ENCODE measurements at places on chromosomes 6 and 20. TPM values are rescaled to one million over a fixed set of nuclear protein-coding genes. Genes with fewer than 3 reads are reported as not detected.

GRCh38 chr6:164168595-164168994 is 754.1 kb downstream of the QKI start:
- no peak for DNase-seq

DNA sequence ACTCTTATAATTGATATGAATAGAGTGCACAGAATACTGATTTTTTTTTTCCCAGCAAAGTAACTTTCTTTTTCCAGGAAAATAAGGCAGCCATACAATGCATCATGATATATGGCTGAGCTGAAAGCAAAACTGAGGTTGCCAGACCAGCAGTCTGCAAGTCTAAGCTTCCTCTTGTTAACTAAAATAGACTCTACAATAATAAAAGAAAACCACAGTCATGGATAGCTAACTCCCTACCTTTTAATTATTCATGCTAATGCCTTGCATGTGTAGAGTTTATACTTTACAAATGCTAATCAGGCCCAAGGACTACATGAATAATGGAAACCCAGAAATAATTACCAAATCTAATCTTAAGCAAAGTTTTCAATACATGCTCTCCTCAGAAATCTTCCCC is 47.4 kb downstream of the MAP7 start:
- no peak for DNase-seq

- DNase-seq, result no peak
These were observed 80.9 kb upstream of the PLN start for GRCh38 chr6:118467181-118467580.

DNA sequence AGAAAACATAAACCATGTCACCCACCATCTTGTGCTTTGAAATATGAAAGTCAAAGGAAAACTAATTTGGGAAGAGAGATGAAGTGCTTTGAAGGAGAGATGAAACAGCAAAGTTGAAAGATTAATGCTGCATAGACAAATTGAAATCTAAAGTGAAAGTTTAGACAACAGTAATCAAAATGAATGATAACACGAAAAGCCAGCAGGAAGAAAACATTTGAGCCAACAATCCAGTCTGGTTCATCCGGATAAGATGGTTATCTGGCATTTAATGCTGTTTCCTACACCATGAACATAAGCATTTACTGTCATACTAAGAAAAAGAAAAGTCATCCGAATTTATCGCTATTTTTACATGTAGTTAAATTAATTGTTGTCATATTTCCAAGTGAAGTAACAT is 595 bp downstream of the HAO1 start:
- no peak for DNase-seq

- no peak for DNase-seq
These were observed 154.0 kb upstream of the LAMP5 start for GRCh38 chr20:9360431-9360830.

MYH7B gene
- 0.86 TPM for total RNA-seq

GRCh38 chr6:24980507-24981385 is 45.0 kb upstream of the RIPOR2 start:
- no peak for DNase-seq

DNA sequence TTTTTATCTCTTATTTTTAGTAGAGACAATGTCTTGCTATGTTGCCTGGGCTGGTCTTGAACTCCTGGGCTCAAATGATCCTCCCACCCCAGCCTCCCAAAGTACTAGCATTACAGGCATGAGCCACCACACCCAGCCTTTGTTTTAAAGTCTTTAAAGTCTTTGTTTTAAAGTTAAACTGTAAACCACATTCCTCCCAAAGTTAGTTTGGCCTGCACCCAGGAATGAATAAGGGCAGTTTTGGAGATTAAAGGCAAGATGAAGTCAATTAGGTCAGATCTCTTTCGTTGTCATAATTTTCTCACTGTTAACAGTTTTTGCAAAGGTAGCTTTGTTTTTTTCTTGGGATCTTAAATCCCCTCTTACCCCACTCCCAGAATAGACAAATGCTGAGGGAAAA is 63.8 kb downstream of the UBR2 start:
- no peak for DNase-seq

DNA sequence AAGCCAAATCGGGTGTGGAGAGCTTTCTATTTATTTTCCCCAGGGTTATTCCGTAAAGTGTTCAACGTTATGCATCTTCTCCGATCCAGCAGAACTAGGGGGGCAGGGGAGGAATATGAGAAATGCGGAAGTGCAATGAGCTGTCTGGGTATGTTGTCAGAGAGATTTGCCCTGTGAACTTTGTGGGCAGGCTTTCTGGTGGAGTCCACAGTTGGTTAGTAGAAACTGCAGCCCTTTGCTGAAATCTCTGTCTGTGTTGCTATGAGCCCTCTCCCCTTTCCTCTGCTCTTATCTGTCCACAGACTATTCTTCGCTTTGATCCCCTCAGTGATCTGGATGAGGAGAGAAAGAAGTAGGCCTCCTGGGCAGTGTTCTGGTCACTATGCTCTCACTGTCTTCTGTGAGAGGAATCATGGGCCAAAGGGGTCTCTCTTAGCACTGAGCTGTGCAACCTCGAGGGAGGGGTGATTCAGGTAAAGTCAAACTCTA is 158.9 kb upstream of the FUT9 start:
- DNase-seq, result no peak

DNA sequence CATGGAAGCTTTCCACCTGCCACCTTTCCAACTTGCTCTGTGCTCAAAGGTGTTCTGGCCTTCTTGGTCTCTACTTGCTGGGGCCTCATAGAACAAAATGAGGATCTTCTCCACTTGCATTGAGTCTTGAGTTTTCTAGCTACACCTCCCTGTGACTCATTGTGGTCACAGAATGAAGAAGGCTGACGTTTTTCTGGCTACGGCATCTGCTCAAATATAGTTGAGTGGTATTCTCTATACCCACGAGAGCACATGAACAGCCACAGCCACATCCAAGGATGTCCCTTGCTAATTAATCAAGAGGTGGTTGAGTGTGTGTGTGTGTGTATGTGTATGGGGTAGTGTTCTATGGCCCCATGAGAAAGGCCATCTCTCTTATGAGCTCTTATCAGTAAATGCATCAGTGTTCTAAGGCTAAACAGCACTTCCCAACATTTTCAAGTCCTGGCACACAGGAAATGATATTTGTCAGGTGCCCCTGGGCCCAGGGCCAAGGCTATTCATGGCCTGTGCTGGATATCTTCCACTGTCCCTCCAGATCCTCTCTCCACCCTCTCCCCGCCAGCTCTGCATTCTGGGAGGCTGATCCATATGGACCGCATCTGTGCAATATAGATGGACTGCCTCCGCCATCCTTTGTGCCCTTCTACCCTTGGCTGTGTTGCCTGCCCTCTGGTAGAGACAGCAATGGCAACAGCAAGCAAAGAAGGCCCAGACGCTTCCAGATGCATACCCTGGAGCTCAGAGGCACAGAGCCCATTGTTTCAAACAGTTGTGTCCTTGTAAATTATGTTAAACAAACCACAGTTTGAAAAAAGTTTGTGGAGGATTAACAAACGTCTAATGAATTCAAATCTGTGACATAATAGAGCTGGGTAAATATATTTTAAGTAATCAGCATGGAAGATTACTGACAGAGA is 150.2 kb downstream of the LRFN2 start:
- DNase-seq, result peak; percentile 6

DNA sequence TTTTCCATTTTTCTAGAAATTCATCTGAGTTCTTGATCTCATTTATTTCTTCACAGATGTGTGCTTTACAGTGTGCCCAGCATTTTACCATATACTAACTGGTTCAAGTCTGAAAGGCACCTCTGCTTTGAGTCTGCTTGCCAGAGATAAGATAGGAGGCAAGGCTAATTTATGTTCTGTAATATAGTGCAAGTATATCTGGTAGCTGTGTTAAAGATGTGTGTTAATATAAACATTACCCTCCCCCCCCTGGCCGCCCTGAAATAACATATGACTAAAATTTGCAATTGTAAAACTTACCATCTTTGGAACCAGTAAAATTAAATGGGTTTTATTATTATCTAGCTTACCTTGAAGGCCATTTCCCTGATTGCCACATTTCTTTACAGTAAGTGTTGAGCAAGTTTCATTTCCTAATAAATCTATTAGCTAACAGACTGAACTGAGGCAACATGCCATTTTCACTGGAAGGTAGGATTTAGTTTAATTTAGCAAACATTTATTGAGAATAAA is 2.7 kb downstream of the FBXO9 start:
- DNase-seq, result no peak

DEFB110 gene
- not detected for total RNA-seq

GRCh38 chr20:11473983-11474382 is 443.7 kb upstream of the BTBD3 start:
- DNase-seq, result no peak

- DNase-seq, result no peak
These were observed 18.2 kb downstream of the FBXL4 start for GRCh38 chr6:98929498-98930060.

DNA sequence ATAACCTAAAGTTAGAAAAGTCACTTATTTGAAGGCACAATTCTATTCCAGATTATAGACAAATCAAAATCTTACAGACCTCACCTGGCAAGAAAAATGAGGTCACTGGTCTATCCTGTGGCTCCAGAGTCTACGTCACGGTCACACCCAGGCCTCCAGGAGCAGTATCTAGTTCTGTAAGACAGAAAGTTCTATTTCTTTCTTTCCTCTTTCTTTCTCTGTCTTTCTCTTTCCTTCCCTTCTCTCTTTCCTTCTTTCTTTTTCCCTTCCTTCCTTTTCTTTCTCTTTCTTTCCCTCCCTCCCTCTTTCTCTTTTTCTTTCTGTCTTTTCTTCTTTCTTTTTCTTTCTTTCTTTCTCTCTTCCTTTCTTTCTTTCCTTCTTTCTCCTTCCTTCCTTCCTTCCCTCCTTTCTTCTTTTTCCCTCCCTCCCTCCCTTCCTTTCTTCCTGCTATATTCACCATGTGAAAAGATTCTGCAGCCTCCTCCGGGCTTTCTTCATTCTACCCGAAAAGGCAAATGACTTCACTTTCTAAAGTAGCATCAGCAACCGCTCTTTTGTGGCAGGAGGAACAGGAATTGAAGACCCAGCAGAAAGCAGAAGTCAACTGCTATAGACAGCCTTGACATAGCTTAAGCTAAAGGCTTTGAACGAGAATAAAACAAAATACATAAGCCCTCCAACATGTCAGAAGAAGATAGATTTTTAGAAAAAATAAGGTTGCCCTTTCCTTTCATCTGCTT is 83.9 kb upstream of the SIRPG start:
- no peak for DNase-seq

PXT1 gene
- total RNA-seq, result 0.15 TPM

- DNase-seq, result no peak
These were observed 130.5 kb downstream of the ANKRD60 start for GRCh38 chr20:58097943-58098342.

DNA sequence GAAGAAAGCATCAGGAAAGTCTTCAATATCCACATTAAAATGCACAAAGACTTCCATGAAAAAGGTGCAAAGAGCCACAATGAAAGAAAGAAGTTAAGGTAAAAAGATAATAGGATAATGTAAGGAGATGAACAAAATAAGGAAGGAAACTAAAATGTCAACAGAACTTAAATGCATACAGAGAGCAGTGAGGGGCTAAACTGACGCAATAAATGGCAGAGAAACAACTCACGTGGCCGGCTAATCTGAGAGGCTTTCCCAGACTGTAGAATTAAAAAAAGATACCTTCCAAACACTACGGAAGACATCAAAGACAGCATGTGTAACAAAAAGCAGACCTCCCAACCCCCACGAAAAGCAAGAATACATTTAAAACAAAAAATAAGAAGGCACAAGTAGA is 73.7 kb downstream of the GMDS start:
- no peak for DNase-seq

DNA sequence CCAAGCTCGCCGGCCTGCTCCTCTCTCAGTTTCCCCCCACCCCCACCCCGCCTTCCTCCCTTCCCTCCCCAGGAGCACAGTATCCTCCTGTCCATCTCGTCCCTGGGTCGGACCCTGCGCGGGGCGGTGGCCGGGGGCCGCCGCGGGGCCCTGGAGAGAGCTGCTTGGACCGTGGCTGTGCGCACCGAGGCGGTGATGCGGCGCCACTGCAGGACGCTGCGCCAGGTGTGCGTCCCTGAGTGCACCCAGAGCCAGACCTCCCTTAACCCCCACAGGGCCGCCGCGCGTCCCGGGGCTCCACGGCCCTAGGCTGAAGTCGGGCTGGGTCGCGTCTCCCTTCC is 2.2 kb downstream of the C20orf204 start:
- no peak for DNase-seq

DNA sequence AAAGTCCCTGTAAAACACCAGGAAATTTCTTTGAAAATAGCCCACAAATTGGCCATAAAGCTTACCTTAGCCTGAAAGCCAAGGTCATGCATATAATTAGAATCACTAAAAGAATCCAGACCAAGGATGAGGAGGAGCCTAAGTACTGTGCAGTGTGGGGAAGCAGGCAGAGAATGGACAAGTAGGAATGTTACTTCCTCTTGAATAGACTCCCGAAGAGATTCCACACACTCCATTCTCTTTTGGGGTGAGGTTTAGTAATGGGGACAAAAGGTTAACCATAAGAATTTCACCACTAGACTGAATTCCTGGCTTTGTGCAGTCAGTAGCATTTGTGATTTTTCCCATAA is 27.5 kb upstream of the MARCKS start:
- no peak for DNase-seq

DNA sequence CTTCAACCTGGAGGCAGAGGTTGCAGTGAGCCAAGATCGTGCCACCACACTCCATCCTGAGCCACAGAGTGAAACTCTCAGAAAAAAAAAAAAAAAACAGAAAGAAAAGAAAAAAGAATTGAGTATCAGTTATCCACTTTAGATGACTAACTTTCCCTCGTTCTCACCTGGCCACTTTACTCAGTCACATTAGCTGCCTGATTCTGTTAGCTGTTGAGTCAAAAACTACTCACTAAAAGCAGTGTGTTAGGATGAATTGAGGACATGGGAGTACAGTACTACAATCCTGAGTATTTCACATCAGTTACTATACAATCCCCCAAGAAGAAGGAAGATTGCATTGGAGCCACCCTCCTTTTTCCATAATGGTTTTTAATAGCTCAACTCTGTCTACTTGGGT is 114.6 kb downstream of the ADAT2 start:
- no peak for DNase-seq

- DNase-seq, result no peak
These were observed 486.1 kb upstream of the CDH4 start for GRCh38 chr20:60765821-60766403.

SLCO4A1 gene
- total RNA-seq, result 22.6 TPM

DEF6 gene
- total RNA-seq, result 90.6 TPM

GRCh38 chr6:6039946-6040509 is 33.3 kb upstream of the NRN1 start:
- DNase-seq, result no peak

DNA sequence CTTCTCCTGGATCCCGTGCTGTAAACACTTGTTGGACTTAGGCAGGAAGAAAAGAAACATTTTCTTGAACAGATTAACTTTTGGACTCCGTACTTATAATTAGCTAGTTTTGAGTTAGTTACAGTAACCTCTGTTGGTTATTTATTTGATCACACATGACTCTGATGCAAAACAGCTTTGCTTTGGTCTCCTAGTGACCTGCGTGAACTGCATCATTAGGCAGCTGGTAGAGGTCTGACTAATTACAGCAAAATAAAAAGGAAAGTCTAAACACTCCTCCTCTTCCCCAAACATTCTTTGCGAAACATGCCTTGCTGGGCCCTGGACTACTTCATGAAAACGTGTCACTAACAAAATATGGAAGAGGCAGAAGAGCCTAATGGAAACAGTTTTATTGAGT is 61.1 kb upstream of the ZFP64 start:
- DNase-seq, result no peak

All from activated naive CD4-positive, alpha-beta T cell treated with anti-CD3 and anti-CD28 coated beads for 36 hours (primary cell).